ENCODE measurements at places on chromosomes 12 and 14.

- DNase-seq = no peak
Measured at GRCh38 chr12:111747333-111747732, 19.4 kb upstream of the ALDH2 start.

DNA sequence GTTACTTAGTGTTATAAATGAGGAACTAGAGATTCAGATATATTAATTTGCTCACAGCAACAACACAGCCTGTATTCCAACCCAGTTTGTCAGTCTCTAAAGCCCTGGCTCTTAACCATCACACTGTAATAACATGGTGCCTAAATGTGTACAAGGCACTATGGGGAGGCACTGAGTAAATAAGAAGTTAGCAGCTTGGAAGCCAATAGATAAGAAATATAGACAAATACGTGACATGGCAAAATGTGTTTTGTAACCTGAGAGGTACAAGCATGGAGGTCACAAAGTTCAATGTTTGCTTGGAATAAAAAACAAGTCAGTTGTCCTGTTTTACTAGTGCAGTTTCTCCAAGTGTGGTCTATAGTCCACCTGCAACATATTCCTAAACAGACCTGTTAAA, 16.3 kb upstream of the SLCO1A2 start:
- no peak for DNase-seq

DNA sequence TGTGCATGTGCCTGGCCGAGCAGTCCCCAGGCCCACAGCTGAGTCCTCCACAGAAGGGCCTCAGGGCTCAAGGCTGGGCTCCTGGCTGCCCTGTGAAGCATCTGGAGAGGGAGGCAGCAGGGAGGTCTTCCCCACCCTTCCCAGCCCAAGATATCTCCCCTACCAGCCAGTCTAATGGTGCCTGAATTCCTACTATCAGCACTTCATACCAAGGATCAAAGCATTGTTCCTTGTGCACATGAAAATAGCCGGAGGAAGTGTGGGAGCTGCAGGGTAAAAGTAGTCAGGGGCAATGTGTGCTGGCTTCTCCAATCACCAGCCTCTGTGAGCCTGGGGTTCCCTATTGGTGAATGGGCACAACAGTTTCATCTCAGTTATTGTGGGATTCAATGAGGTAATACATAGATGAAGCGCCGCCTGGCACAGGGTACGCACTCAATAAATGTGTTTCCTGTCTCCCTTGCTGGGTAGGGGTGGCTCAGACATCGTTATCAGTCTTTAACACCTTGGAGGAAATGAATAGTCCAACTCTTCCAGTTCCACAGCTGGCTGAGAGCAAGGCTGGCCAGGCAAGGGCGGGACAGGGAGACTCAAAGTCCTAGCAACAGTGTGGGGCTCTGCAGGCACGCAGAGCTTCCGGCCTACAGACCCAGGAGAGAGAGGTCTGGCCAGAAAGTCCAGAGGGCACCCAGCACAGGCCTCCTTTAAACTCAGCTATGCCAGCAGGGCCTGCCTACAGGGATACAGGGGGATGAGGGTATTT, 39.1 kb upstream of the PNMA1 start:
- DNase-seq = peak; percentile 70

- no peak for DNase-seq
Measured at GRCh38 chr14:102779084-102779462, 1.8 kb downstream of the TRAF3 start.

DNA sequence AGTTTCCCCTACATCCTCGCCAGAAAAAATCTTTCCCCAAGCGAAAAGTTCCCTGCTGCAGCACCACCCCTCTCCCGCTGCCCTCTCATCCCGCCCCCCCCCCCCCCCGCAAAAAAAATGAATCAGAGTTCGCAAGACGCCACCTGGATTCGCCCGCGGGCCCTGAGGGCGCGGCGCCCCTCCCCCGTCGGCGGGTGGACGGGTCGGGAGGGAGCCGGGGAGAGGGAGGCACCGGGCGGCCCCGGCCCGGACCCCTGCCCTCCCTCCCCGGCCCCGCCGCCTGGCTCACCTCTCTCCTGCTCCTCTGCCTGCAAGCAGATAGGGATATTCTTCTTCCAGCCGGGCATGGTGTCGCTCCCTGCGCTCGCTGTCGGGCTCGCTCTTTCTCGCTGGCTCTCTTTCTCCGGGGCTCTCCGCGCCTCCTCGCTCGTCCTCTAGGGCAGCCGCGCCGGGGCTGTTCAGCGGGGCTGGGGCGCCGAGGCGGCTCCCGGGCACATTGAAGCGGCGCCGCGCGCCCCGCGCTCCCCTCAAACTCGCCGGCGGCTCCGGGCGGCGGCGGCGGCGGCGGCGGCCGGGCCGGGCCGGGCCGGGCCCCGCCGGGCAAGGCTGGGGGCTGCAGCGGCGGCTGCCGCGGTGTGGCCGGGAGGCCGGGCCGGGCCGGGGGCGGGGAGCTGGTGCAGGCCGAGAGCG, 200.3 kb upstream of the CAND1 start:
- peak; percentile 57 for DNase-seq

GRCh38 chr12:1173781-1174617, 183.0 kb downstream of the ERC1 start:
- no peak for DNase-seq

GRCh38 chr14:101808020-101808641, 46.6 kb downstream of the PPP2R5C start:
- no peak for DNase-seq

DNA sequence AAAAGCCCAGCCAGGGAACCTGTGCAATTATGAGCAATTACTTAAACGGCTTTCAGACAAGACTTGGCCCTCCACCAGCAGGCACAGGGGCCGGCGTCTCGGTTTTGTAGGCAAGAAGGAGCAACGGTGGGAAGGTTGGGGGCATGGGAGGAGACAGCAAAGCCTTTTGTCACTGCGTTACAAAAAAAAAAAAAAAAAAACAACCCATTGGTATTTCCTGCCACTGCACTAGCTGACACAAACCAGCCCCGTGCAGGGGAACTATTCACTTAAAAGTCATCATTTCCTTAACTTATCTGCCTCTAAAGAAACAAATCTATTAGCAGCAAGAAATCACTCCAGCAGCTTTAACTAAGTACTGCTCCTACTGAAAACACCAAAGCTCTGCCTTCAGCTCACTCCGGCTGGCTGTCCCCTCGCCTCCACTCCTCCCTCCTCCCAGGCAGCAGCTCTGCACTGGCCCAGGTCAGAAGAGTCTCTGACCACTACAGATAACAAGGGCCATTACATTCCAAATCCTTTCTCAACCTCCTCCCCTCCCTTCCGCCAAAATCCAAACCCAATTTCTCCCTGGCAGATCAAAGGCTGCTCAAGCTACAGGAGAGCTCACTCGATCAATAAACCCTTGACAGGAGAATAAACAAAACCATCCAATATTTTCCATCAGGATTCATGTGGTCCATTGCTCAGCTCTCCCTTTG, 105.2 kb upstream of the CDKN3 start:
- no peak for DNase-seq

GRCh38 chr12:53077030-53077429, 2.2 kb downstream of the SPRYD3 start:
- DNase-seq = no peak

DNA sequence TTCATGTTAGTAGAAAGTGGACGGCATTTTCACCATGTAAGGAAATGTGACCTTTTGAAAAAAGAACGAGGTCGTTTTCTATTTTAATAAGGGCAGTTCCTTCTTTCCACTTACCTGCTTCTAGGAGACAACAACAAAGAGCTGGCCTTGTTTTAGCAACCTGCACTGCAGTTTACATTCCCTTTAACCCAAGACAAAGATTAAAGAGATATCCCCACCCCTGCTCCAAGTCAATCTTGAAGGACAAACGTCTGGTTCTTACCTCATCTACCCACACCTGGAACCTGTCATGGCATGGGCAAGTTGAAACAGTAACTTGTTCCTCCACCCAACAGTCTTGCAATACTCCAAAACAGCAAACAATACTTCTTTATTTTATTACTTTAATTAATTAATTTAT, 32.7 kb downstream of the ZCCHC8 start:
- DNase-seq = no peak

DNA sequence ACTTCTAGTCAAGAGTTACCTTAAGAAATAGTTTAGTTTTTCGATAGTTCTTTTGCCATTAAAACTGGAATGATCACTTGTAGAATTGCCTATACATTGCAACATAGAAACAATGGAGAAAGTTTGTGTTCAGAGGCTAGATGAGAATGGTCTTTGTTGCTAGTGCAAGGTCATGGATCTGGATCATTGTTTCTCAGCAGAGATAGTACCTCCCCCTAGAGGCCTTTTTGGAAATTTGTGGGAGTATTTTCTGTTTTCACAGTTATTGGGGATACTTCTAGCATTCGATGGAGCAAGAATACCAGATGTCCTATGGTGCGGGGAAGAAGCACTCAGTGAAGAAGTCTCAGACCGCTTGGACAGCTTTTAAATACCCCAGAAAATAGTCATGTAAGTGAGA, 138.8 kb upstream of the HMGA2 start:
- no peak for DNase-seq

GRCh38 chr12:85519163-85519562, 239.1 kb downstream of the ALX1 start:
- no peak for DNase-seq

- DNase-seq = peak; percentile 42
Measured at GRCh38 chr12:24948757-24949722, at the start of gene BCAT1. Gene BCAT1, minus strand, starts transcription at chr12:24949101. Its CDS starts 169 bp downstream, at chr12:24948932.

DNA sequence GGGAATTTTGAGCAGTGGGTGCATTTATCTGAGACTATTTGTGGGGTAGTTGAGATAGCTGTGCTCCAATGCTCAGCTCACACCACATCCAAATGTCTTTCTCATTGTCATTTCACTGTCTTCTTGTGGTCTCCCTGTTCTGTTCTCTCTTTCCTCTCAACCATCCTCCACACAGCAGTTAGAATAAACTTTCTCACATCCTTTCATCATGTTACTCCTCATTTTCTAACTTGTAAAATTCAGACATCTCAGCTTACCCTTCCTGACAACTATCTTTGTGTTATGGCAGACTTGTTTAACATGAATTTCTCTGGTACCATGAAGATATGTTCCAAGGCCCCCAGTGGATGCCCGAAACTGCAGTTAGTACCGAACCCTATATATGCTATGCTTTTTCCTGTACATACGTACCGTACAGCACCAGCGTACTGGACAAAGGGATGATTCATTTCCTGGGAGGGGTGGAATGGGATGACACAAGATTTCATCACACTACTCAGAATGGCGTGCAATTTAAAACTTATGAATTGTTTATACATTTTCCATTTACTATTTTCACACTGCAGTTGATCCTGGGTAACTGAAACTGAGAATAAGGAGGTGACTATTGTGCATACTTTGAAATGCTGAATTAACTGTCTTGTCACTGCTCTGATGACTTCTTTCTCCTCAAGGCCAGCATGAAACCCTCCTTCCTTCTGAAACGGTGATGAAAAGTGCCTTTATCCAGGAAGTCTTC, 177.1 kb upstream of the SLC38A2 start:
- no peak for DNase-seq

DNA sequence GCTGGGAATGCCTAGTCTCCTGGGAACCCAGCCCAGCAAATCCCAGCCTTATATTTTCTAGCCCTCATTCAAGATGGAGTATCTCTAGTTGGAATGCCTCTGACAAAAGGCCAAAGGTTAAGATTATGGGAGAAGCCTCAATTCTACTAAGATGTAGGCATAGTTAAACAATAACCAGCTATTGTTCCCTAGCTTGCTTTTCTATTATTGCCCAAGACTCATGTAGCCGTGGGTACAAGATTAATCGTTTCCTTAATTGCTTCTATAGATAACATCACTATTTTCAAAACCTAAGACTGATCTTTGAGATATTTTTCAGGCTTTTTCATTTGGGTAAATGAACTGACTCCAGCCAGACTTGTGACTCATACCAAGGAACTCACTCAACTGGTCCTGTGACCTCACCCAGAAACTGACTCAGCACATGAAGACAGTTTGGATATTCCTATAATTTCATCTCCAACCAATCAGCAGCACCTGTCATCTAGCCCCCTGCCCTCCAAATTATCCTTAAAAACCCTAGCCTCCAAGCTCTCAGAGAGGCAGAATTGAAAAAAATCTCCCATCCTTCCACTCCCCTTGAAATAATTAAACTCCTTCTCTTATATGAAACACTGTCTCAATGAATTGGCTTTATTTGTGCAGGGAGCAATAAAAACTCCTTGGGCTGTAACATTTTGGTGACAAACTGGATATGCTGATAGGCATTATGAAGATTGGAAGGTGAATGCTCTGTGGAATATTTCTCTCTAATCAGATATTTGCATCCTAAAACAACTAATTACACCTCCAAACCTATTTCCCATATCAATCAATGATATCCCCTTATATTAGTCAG, 589.0 kb downstream of the C12orf50 start:
- no peak for DNase-seq

DNA sequence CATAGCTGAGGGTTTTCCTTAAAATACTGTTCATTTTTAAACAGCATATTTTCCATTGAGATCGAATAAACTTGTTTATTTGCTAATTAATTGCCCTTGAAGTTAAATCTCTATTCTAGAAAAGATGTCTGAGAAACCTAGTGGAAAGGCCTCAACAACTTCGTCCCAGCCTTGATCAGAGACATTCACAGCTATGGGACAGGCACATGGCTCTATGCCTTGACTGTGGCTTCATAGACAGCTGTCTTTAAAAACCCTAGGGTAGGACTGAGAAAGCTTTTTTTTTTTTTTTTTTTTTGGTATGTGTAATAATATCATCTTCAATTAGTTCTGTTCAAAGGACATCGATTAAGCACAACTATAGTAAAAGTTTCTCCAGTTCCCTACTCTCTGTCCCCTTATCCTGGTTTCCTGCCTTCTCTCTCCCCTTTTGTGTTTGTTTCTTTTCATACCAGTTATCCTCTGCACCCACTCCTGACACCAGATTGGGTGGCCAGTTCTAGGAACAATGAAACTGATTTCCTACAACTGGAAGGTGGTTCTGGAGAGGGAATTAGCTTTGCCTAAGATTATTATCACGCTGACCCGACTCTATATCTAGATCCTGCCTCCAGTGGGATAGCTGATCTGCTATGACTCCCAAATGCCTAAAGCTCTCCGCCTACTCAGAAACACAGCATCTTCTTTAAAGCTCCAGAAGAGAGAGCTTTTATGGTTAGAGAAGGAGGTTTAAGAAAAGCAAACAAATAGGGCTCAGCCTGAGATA, 20.3 kb downstream of the SOCS2 start:
- no peak for DNase-seq

DNA sequence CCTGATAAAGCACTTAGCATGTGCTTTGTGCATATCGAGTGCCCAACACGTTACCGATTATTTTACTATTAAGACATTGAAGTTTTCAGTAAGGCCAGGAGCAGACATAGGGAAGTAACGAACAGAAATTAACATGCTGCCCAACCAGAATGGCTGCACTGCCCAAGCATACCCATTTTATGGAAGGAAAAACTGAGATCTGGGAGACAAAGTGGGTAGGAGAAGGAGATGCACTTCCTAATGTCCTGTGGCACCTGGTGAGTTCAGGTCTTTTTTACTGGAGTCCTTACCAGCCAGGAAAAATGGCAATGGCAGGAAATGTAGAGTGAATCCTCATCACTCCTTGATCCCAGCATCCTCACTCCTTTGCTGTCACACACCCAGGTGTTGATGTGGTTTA, 768.5 kb downstream of the MED13L start:
- no peak for DNase-seq

- peak; percentile 11 for DNase-seq
Measured at GRCh38 chr14:97762386-97762785, 965.2 kb downstream of the VRK1 start.

- DNase-seq = no peak
Measured at GRCh38 chr14:105141026-105141425, 27.6 kb downstream of the JAG2 start.

- no peak for DNase-seq
Measured at GRCh38 chr12:57518176-57518919, 2.0 kb downstream of the DDIT3 start.

GRCh38 chr14:88808359-88808758, 15.6 kb upstream of the EML5 start:
- no peak for DNase-seq

GRCh38 chr12:107014055-107014454, 27.1 kb upstream of the MTERF2 start:
- DNase-seq = peak; percentile 31

Measured in CD4-positive, alpha-beta T cell treated with Interleukin-17A for 4 hours (primary cell).